ENCODE measurements at places on chromosomes 4 and X. TPM values are rescaled to one million over a fixed set of nuclear protein-coding genes. Genes with fewer than 3 reads are reported as not detected.
A peak's percentile ranks its signal among the peaks of the same experiment; 100 is the strongest.

Gene ZMAT1
- 3.7 TPM for total RNA-seq

Gene MBNL3
- 3.4 TPM for total RNA-seq

Gene PHOX2B
- total RNA-seq, result not detected

Gene UNC5C
- 0.25 TPM for total RNA-seq

Gene PIR
- 17.1 TPM for total RNA-seq

Gene XKRX
- 1.2 TPM for total RNA-seq

Gene TIGD4
- 2.0 TPM for total RNA-seq

Gene NAT8L
- total RNA-seq, result 20.0 TPM

Gene TCEAL2
- total RNA-seq, result 15.6 TPM

DNA sequence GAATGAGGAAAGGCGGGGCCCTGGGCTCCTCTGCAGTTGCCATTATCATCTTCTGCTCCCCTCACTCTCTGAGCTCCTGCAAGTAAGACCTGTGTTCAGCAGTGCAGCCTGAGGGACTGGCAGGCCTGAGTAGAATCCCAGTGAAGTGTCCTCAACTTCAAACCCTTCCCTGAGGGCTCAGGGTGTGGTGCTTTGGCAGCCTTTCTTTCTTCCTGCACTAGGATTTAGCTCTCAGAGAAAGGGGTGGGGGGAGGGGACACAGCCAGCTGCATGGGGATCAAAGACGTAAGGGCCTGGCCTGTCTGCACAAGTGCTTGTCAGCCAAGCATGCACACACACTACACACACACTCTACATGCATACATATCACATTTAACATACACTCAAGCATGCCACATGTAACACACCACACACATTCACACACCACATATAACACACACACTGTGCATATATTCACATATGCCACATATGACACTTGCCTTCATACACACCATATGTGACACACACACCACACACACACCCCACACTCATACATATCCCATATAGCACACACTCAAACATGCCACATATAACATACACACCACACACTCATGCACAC lies 223.4 kb upstream of the RPL34 start:
- H3K4me3 ChIP-seq, result no peak overlapping the region
- no peak for DNase-seq
- no peak overlapping the region for H3K27ac ChIP-seq
- H3K36me3 ChIP-seq, result no peaks in the 10 kb centered on the region
- no peaks in the 10 kb centered on the region for H3K27me3 ChIP-seq
- H3K4me1 ChIP-seq, result 0 out of 2 replicates have a peak, but pooled peaks cover 5% of the 10 kb centered on the region

- no peak for DNase-seq
- no peaks in the 10 kb centered on the region for H3K27me3 ChIP-seq
- H3K4me1 ChIP-seq, result peaks cover 7% of the 10 kb centered on the region
- no peak overlapping the region for H3K4me3 ChIP-seq
Observed at GRCh38 chrX:67953658-67954057, 409.8 kb downstream of the AR start.

- no peak overlapping the region for H3K4me3 ChIP-seq
- DNase-seq, result no peak
- H3K36me3 ChIP-seq, result peaks cover 4% of the 10 kb centered on the region
- no peak overlapping the region for H3K27ac ChIP-seq
- no peaks in the 10 kb centered on the region for H3K27me3 ChIP-seq
Observed at GRCh38 chrX:95791876-95792275, 892.8 kb upstream of the DIAPH2 start.

DNA sequence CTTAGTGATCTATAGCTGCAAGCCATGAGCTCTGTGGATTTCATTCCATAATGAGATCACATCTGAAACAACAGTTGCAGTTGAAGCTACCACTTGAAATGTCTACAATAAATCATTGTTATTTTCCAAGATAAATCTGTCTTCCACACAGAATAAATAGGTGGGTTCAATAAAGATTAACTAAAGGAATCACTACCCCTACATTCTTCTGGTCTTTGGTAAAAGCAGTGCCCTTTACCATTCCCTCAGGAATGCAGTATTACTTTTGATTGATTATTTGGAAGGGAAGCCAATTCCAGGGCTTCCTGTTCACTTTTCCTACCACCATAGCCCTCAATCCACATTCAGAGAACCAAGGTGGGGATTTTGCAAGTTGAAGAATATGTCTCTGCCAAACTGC lies 38.9 kb upstream of the MAP9 start:
- no peaks in the 10 kb centered on the region for H3K4me1 ChIP-seq
- H3K27me3 ChIP-seq, result peaks cover 89% of the 10 kb centered on the region
- no peak overlapping the region for H3K4me3 ChIP-seq
- H3K27ac ChIP-seq, result no peak overlapping the region

- H3K4me1 ChIP-seq, result peaks cover 35% of the 10 kb centered on the region
- H3K36me3 ChIP-seq, result no peaks in the 10 kb centered on the region
- no peak overlapping the region for H3K27ac ChIP-seq
- H3K4me3 ChIP-seq, result no peak overlapping the region
- DNase-seq, result peak; percentile 53
Observed at GRCh38 chrX:152635941-152636340, 1.8 kb upstream of the GABRQ start.

GRCh38 chr4:92399032-92399431 lies 95.3 kb downstream of the GRID2 start:
- H3K4me3 ChIP-seq, result no peak overlapping the region
- no peaks in the 10 kb centered on the region for H3K27me3 ChIP-seq
- peak overlapping the region; percentile 73 for H3K27ac ChIP-seq

DNA sequence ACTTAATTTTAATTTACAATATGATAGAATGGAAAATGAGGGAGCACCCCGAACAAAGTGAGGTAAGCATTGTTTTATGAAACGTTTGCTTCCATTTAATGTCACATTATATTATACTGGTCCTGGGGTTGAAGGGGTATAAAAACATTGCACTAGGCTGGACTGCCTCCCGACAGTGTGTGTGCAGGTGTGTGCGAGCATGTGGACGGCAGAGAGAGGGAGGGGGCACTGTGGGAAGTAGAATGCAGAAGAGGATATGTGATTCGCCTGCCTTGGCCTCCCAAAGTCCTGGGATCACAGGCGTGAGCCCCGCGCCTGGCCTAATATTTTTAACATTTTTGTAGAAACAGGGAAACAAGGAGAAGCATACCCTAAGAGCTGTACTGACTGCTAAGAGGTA lies 36.0 kb downstream of the IRF2 start:
- H3K4me1 ChIP-seq, result peaks cover 65% of the 10 kb centered on the region
- no peaks in the 10 kb centered on the region for H3K27me3 ChIP-seq
- no peak overlapping the region for H3K27ac ChIP-seq
- H3K36me3 ChIP-seq, result no peaks in the 10 kb centered on the region
- H3K4me3 ChIP-seq, result no peak overlapping the region

GRCh38 chrX:45956191-45956870 lies 588.9 kb downstream of the ZNF674 start:
- H3K36me3 ChIP-seq, result no peaks in the 10 kb centered on the region
- no peak overlapping the region for H3K27ac ChIP-seq
- DNase-seq, result no peak
- no peaks in the 10 kb centered on the region for H3K27me3 ChIP-seq
- no peak overlapping the region for H3K4me3 ChIP-seq
- H3K4me1 ChIP-seq, result peaks cover 6% of the 10 kb centered on the region

DNA sequence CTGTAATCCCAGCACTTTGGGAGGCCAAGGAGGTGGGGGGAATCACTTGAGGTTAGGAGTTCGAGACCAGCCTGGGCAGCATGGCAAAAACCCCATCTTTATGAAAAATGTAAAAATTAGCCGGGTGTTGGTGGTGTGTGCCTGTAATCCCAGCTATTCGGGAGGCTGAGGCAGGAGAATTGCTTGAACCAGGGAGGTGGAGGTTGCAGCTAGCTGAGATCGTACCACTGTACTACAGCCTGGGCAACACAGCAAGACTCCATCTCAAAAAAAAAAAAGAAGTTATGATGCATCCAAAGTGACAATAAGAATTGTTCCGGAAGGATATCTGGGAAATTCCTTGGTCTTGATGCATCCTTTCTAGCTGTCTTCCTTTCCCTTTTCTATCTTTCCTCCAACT lies 7.3 kb downstream of the NOCT start:
- H3K4me1 ChIP-seq, result peaks cover 72% of the 10 kb centered on the region
- peaks cover 7% of the 10 kb centered on the region for H3K36me3 ChIP-seq
- no peak for DNase-seq
- H3K4me3 ChIP-seq, result no peak overlapping the region
- no peak overlapping the region for H3K27ac ChIP-seq

DNA sequence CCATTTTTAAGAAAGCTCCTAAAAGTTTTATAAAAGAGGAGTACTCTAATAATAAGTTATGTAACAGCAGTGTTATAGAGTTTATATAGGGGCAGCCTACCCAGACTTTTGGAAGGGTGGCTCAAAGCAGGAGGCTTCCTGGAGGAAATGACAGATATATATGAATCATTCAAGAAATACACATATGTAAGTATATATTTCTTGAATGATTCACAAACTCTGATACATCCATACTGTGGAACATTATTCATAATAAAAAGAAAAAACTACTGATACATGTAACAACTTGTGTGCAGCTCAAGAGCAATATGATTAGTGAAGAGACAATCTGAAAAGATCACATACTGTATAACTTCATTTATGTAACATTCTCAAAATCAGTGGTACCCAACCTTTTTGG lies 166.2 kb downstream of the WDFY3 start:
- no peak overlapping the region for H3K27ac ChIP-seq
- H3K4me1 ChIP-seq, result no peaks in the 10 kb centered on the region
- H3K27me3 ChIP-seq, result no peaks in the 10 kb centered on the region
- DNase-seq, result no peak
- H3K4me3 ChIP-seq, result no peak overlapping the region

- peaks cover 9% of the 10 kb centered on the region for H3K4me1 ChIP-seq
- H3K36me3 ChIP-seq, result no peaks in the 10 kb centered on the region
- no peak overlapping the region for H3K4me3 ChIP-seq
Observed at GRCh38 chrX:22922961-22923360, 76.8 kb upstream of the DDX53 start.

- DNase-seq, result no peak
- H3K4me1 ChIP-seq, result peaks cover 68% of the 10 kb centered on the region
- H3K27ac ChIP-seq, result no peak overlapping the region
- no peak overlapping the region for H3K4me3 ChIP-seq
- no peaks in the 10 kb centered on the region for H3K36me3 ChIP-seq
- H3K27me3 ChIP-seq, result no peaks in the 10 kb centered on the region
Observed at GRCh38 chr4:5881340-5881739, 11.5 kb downstream of the CRMP1 start.

GRCh38 chr4:129046055-129046959 lies 47.0 kb downstream of the SCLT1 start:
- peaks cover 10% of the 10 kb centered on the region for H3K36me3 ChIP-seq
- no peaks in the 10 kb centered on the region for H3K27me3 ChIP-seq
- H3K4me3 ChIP-seq, result no peak overlapping the region
- DNase-seq, result no peak
- H3K27ac ChIP-seq, result no peak overlapping the region

GRCh38 chrX:97494756-97495372 lies 611.2 kb downstream of the RPA4 start:
- no peak for DNase-seq
- H3K36me3 ChIP-seq, result 0 out of 2 replicates have a peak, but pooled peaks cover 9% of the 10 kb centered on the region
- H3K27me3 ChIP-seq, result no peaks in the 10 kb centered on the region
- peaks cover 8% of the 10 kb centered on the region for H3K4me1 ChIP-seq
- no peak overlapping the region for H3K4me3 ChIP-seq

DNA sequence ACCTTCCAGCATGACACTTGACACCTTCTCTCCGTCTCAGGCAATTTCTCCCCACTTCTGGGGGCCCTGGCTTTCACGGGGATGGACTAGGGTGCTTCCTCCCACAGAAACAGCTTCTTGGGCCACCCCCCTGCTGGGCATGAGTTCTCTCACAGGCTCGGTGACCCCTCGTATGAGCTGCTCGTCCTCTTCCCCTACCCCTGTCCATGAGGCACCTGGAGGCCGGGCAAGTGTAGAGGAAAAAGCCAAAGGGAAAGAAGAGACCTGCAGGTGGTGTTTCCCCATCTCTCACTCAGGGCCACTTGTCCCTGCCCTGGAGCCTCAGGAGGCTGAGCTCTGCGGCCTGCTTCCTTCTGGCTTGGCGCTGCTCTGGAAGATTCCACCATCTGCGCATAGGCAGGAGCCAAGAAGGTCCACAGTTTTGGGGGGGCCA lies 1.9 kb upstream of the RGS12 start:
- no peak overlapping the region for H3K27ac ChIP-seq
- DNase-seq, result no peak
- peaks cover 20% of the 10 kb centered on the region for H3K4me1 ChIP-seq
- no peaks in the 10 kb centered on the region for H3K36me3 ChIP-seq
- no peak overlapping the region for H3K4me3 ChIP-seq

DNA sequence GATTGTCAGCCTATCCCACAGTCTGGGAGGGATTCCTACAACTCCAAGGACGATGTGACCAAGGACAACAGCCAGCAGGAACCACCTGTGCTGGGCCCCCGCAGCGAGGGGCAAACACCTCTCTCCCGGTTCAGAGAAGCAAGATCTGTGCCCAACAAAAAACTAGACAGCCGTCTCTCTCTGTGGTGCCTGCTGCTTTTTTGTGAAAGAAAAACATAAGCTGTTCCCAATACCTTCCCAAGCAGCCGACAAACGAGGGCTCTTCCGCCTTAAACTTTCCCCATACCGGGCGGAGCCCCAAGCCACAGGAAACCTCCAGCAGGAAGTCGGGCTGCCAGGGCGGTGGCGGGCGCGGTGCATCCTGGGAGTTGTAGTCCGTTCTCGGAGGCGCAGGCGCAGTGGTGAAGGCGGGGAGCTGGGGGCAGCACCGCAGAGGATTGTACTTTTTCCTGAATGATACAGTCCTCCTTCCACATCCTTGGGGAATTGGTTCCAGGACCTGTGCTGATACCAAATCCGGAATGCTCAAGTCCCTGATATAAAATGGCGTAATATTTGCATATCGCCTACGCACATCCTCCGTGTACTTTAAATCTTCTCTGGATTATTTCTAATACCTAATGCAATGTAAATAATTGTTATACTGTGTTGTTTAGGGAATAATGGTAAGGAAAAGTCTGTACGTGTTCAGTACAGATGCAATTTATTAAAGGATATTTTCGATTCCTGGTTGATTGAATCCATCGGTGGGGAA lies 63.1 kb upstream of the IRF2 start:
- no peaks in the 10 kb centered on the region for H3K36me3 ChIP-seq
- peaks cover 18% of the 10 kb centered on the region for H3K4me1 ChIP-seq
- peak overlapping the region; percentile 91 for H3K27ac ChIP-seq
- H3K27me3 ChIP-seq, result no peaks in the 10 kb centered on the region
- peak overlapping the region; percentile 93 for H3K4me3 ChIP-seq
- DNase-seq, result peak; percentile 97

- H3K4me3 ChIP-seq, result no peak overlapping the region
- peaks cover 20% of the 10 kb centered on the region for H3K4me1 ChIP-seq
- H3K36me3 ChIP-seq, result peaks cover 11% of the 10 kb centered on the region
- no peak for DNase-seq
- H3K27ac ChIP-seq, result no peak overlapping the region
- peaks cover 20% of the 10 kb centered on the region for H3K27me3 ChIP-seq
Observed at GRCh38 chr4:306551-306961, 1.3 kb upstream of the ZNF732 start.

GRCh38 chr4:30720021-30720660 lies at the start of gene PCDH7:
PCDH7 (plus strand) TSS chr4:30720369; CDS start chr4:30721423, 1,054 bp downstream.
- DNase-seq, result peak; percentile 67
- peaks cover 65% of the 10 kb centered on the region for H3K27me3 ChIP-seq
- peak within 1 kb of the TSS; percentile 49 for H3K27ac ChIP-seq

DNA sequence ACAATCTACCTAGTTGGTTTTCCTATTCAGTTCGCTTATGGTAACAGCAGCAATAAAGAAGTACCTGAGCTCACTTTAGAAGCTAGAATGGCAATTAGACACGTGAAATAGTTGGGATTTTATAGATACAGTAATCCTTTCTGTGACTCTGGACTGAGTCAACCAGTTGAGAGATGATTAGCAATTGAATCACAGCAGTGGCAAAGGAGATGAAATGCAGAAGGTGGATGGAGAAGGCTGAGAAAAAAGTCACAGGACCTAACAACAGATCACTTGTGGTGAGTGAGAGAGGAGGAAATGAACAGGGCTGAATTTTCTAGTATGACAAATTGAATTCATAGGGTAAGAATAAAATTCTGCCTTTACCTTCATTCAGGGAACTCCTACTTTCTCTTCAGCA lies 197.1 kb upstream of the MAGEB18 start:
- peaks cover 5% of the 10 kb centered on the region for H3K4me1 ChIP-seq
- H3K27me3 ChIP-seq, result no peaks in the 10 kb centered on the region
- DNase-seq, result no peak
- H3K27ac ChIP-seq, result no peak overlapping the region
- H3K36me3 ChIP-seq, result no peaks in the 10 kb centered on the region

Data from WTC11 (cell line).